Spinal cord (tissue), 10 donors: ENCODE measurements at places on chromosomes 11 and 22.

- no peak for DNase-seq
Measured at GRCh38 chr22:30402028-30402765, 5.4 kb downstream of the SEC14L2 start.

DNA sequence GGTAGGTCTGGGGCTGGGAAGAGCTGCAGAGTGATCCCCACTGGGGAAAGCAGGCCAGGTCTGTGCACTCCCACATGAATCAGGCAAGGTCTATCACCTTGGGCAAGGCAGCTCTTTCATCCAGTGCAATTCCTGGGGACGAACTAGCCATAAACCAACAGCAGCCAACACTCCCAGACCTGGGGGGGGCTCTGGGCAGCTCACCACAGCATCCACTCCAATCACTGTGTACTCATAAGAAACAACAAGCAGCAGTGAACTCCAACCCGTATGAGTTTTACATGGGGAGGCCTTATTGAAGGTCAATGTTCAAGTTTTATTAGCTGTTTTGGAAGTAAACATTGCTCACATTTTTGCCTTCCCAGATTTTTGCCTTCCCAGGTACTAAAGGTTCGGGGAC is 157.4 kb upstream of the NAV2 start:
- DNase-seq, result no peak

DNA sequence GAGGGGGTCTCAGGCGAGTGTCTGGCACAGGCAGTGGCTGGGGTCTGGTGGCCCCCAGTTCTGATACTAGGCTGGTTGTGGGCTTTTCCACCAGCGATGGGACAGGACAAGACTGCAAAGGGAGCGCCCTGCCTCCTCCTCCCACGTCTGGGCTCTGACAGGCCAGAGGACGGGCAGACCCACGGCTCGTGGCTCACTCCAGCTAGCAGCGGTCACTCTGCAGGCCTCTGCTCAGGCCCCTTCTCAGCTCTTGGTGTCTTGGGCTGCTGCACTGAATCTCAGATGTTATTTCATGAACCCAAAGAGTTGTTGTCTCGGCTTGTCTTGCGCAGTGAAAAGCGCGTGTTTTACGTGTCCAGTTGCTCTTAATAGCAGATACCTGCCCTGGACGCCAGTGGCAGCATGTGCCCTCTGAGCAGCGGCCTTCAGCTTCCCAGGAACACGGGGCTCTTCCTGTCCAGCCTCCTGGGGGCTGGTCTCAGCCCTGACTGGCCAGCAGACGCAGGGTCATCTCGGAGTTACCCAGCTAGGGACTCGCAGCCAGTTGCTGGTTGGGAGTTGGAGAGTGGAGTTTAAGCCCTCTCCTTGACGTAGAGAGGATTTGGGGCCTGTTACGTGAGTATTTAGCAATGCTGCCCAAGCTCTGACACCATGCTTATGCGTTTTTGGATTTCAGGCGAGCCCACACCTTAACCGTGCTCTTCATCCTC is 9.6 kb downstream of the PTDSS2 start:
- no peak for DNase-seq

GRCh38 chr22:49026494-49027367 is 800.9 kb downstream of the BRD1 start:
- no peak for DNase-seq

DNA sequence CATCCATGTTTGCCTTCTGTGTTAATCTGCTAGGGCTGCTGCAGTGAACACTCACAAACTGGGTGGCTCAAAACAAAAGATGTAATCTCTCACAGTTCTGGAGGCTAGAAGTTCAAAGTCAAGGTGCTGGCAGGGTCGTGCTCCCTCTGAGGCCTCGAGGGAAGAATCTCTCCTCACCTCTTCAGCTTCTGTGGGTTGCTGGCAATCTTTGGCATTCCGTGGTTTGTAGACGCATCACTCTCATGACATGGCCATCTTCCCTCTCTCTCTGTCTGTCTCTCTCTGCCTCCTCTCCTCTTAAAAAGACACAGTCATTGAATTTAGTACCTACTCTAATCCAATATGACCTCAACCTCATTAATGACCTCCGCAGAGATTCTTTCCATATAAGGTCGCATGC is 78.8 kb downstream of the TSPAN18 start:
- no peak for DNase-seq

GRCh38 chr11:110584150-110584549 is 128.1 kb downstream of the ARHGAP20 start:
- no peak for DNase-seq

GRCh38 chr11:66004186-66004585 is 1.9 kb downstream of the BANF1 start:
- DNase-seq, result no peak

DNA sequence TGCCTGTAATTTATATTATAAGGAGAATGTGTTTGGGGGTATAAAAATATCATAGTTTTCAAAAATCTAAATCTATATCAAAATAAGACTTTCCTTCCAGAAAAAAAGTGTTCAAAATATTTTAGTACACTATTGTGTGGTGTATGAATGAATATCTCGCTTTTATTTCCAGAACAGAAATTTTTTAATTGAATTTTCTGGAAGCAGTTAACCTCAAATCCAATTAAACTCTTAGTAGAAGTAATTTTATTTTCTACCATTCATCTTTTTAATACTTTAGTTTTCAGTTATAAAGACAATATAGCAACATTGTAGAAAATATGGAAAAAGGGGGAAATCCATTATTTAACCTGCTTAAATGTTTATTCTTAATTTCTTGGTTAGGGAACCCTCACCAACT is 58.7 kb downstream of the ACER3 start:
- DNase-seq, result no peak

- DNase-seq, result no peak
Measured at GRCh38 chr22:32607086-32607485, 132.5 kb downstream of the FBXO7 start.

DNA sequence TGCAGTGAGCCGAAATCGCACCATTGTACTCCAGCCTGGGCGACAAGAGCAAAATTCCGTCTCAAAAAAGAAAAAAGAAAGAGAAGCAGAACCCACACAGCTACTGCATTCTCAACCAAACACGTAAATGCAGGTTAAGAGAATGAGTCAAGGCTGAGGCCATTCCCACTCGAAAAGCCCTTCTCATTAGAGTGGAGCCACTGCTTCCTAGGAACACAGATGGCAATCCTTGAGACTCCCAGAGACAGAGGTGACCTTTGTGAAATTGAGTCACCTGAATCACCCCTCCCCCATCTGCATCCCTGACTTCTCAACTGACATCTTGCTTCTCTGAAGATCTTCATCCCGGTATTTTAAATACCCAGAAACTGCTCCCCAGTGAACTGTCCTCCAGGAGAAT is 8.2 kb downstream of the PACSIN2 start:
- no peak for DNase-seq

- no peak for DNase-seq
Measured at GRCh38 chr11:85133636-85134035, 493.5 kb downstream of the DLG2 start.

GRCh38 chr11:19216021-19216420 is 14.2 kb upstream of the CSRP3 start:
- DNase-seq, result no peak

- no peak for DNase-seq
Measured at GRCh38 chr11:107598225-107599139, 7.5 kb downstream of the ELMOD1 start.

- no peak for DNase-seq
Measured at GRCh38 chr11:1796413-1797011, 32.8 kb upstream of the CTSD start.

DNA sequence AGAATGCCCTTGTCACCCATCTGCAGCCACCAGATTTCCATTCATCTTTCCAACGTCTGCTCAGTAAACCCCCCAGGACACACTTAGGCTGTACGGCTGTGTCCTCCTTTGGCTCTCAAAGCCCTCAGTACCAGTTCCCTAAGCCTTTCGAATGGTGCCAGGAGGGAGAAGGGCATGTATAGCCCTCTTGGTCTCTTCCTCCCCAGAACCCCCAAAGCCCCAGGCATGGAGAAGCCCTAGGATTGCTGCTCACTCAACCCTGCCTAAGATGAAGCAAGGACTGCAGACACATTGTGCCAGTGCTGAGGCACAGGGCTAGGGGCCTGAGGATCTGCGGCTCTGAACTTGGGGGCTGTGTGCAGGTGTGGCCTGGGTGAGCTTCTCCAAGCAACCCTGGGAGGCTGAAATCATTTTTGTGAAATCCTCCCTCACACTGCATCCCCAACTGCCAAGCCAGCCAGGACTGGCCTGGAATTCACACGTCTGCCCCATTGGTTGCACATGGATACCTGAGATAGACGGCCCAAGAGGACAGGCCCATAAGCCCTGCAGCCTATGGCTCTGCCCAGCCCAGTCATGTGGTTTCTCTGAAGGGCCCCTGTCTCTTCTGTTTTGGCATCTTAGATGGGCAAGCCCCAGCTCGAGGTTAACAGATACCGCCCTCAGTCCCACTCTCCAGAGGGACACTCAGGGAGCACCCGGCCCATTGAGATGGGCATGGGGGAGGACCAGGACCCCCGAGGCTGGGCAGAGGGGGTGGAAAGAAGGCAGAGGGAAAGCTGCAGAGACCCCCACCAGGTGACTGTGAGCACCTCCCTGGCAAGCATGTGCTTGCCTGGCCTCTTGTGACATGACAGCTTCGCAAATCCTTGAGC is 34.0 kb downstream of the KCNQ1OT1 start:
- DNase-seq, result no peak

DNA sequence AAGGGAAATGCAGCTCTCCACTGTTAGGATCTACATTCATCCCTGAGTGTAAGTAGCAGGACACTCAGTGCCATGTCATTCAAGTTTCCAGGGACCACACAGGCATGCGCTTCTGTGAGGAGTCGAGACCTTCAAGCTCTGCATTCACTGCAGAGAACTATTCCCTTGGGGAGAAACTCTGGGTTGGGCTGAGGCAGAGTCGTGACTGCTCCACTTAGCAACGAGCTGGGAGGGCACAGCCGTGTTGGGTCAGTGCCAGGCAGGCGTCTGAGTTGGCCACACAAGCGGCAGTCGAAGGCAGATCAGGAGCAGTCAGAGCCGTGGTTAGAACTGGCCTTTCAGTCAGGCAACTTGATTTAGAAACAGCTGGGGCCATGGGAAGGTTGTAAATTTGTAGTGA is 14.7 kb downstream of the MPEG1 start:
- peak; percentile 49 for DNase-seq

DNA sequence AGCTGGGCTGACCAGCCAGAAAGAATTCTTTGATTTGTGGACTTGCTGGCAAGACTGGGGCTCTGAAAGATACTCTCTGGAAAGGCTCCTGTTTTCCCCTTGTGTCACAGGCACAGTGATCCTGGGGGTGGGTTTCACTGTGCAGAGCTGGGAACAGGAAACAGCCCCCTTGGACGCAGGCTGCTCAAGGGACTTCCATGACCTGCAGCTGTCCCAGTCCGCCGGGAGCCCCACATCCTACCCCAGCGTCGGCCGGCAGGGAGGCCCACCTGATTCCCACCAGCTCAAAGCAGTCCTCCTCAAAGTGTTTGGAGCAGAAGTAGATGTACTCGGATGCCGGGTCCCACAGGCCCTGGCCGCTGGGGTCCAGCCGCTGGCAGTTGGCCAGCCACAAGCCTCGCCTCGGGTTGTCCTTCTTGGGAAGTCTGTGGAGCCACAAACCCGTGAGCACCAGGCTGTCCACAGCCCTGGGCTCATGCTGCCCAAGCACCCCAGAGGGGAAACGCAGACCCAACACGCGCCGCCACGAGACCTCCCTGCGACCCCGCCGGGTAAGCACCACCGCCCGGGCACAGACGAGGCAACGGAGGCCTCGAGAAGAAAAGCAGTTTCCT is 824 bp downstream of the THAP7 start:
- no peak for DNase-seq

- no peak for DNase-seq
Measured at GRCh38 chr11:78201096-78201818, 12.5 kb downstream of the USP35 start.

GRCh38 chr11:68373815-68374501 is 61.6 kb downstream of the LRP5 start:
- peak; percentile 57 for DNase-seq

- no peak for DNase-seq
Measured at GRCh38 chr11:20671856-20672546, 2.6 kb downstream of the NELL1 start.

DNA sequence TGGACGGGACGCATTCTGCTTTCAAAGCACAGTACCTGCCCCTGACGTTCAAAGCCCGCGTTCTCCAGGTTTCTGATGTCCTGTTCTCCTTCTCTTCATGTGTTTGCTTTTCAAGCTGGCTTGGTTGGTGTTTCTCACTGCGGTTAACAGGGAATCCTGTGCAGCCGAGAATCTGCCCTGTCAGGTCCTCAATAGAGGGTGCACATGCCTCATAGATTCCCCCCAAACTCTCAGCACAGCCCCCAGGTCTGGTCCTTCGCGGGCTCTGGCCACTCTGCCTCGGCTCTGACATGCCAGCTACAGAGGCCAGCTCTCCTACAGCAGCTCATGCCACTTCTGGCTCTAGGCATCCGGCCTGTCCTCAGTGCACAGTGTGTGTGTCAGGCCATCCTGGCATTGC is 1343.8 kb downstream of the TBC1D22A start:
- DNase-seq, result no peak

DNA sequence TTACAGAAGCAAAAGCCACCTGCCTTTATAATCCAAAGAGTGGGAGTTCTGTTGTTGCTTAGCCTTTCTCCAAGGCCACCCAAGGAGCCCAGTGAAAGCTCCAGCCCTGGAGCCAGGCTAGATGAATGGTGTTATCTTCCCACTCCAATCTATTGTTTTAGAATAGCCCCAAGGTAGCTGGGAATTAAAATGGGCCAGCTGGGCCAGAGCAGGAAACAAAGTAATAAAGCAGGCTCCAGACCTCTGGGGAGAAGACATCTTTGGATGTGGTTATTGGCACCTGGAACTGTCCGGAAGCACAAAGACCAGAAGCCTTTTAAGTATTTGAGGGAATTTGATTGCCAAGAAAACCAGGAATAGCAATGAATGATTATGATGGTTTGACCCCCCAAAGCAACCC is 8.8 kb downstream of the C11orf96 start:
- DNase-seq, result no peak

GRCh38 chr11:8823174-8823742 is 87.7 kb upstream of the AKIP1 start:
- no peak for DNase-seq

- no peak for DNase-seq
Measured at GRCh38 chr11:45512471-45513148, 152.8 kb downstream of the CHST1 start.

- DNase-seq, result no peak
Measured at GRCh38 chr11:68677432-68677831, 6.9 kb upstream of the GAL start.
